ENCODE measurements at places on chromosomes 12 and 14.

DNA sequence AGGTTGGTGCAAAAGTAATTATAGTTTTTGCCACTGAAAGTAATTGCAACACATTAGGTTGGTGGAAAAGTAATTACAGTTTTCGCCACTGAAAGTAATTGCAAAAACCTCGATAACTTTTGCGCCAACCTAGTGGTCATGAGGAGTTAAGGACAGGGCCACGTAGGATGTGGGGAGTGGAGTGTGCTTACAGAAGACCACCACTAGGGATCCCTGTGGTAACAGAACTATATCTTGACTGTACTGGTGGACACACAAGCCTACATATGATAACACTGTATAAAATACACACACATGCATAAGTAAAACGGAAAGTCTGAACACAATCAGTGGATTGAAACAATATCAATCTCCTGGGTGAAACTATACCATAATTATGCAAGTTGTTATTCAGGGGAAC, 187.4 kb upstream of the ABCD2 start:
- DNase-seq, result no peak

- DNase-seq, result no peak
These were observed 397.4 kb upstream of the OR4E1 start for GRCh38 chr14:22071006-22071405.

- DNase-seq, result peak; percentile 41
These were observed 17.7 kb upstream of the ANP32D start for GRCh38 chr12:48454667-48455066.

- no peak for DNase-seq
These were observed 112.3 kb downstream of the NRXN3 start for GRCh38 chr14:78282437-78282836.

DNA sequence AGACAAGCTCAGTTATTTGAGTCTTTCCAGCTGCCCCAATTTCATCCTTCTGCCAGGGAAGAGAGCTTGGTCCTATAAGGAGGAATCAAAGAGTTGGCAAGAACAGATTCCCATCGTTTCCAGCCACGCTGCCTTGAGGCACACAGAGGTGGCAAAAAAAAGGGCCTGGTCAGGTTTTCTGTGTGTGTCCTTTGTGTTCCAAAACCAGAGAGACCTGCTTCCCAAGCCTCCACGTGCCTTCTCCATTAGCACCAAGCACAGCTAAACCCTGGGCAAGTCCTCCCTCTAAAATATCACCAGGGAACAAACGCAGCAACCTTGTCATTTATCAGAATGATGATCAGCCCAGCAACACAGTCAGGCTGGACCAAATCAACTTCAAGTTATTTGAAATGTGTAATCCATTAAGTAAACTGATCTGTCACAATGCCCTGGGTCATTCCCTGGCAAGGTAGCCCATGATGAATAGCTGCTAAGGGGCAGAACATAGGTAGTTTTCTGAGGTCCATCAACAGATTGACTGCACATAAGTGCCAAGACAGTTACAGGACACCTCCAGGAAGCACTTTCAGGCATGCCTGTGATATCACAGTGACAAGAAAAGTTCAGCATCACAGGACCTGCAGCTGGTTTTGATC, 28.6 kb upstream of the C12orf42 start:
- no peak for DNase-seq

GRCh38 chr12:88860851-88861250, 280.6 kb upstream of the KITLG start:
- DNase-seq, result no peak

DNA sequence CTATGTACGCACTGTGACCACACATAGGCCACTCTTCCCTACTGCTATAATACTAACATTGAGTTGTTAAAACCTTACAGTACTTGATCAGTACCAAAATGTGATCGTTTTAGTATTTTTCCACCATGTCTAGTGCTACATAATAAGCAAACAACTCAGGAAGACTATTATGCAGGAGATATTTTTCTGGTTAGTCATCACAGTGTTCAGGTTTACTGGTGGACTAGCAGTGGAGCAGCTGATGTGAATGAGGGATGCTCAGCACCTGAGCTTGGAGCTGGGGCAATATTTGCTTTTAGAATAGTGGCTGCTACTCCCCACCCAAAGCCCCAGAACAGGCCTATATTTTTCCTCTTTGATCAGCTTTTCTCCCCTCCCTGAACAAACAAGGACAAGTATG, 513.1 kb downstream of the KCNH5 start:
- no peak for DNase-seq

DNA sequence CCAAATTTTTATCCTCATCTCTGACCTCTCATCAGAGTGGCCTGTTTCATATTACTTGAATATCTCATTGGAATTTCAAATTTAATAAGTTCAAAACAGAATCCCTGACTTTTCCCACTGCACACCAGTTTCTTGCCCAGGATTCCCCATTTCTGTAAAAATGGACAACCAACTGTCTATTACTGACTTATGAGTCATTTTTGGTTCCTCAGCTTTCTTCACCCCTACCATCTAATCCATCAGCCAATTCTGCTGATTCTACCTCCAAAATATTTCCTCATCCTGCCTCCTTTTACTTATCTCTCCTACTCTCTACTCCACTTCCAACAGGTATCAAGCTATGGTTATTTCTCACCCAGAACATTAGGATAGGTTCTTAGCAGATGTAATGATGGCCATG, 44.2 kb downstream of the TMX1 start:
- no peak for DNase-seq

DNA sequence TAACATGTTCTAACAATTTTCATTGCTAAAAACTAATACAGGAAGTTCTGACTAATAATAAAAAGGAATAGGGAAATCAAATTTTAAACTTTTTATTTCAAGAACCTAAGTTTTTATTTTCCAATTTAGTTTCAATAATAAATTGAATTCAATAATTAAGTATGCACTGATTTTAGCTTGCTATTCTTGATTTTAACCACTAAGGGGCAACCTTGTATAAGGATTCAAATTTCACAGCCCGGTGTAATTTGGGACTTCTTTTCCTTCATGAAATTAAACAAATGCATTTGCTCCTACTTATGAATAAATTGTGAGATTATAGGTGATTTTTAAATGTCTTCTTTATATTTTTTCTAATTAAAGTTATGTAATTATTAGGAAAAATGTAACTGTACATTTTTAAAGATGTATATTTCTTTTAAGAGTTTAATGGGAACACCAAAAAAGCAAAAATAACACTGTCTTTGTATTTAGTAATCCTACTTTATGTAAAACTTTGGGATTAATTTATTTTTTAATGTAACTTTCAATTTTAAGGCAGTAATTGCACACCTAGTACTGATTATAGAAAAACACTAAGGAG, 241.4 kb upstream of the PDZRN4 start:
- DNase-seq, result no peak

DNA sequence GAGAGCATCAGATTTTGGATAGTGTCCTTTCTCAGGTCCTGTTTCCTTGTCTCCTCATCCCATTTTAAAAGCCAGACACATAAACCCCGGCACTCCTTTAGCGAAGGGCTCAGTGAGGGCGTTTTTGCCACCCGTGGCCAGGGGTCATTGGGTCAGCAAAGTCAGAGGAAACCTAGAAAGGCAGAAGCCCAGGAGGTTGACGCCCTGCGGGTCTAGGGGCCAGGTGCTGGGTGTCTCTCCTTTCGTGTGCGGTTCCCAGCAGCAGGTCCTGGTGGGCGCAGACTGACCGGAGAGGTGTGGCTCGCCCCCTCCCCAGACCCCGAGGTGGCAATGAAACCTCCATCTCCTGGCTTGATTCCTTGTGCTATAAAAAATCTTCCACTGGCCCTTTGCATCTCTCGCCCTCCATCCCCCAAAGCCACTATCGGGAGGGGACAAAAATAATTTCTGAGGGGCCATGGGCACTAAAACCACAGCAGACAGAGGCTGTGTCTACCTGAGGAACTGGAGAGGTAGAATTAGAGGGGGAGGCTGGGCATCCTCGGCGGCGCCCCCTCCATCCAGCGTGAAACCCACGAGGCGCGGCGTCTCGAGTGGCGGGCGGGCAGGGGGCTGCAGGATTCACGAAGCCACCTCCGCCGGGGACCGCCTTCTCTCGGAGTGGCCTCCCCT, 858 bp upstream of the FRMD6 start:
- peak; percentile 43 for DNase-seq

GRCh38 chr12:73308079-73308478, 1035.9 kb downstream of the TRHDE start:
- no peak for DNase-seq

- DNase-seq, result no peak
These were observed 7.3 kb downstream of the KRT79 start for GRCh38 chr12:52826611-52827498.

DNA sequence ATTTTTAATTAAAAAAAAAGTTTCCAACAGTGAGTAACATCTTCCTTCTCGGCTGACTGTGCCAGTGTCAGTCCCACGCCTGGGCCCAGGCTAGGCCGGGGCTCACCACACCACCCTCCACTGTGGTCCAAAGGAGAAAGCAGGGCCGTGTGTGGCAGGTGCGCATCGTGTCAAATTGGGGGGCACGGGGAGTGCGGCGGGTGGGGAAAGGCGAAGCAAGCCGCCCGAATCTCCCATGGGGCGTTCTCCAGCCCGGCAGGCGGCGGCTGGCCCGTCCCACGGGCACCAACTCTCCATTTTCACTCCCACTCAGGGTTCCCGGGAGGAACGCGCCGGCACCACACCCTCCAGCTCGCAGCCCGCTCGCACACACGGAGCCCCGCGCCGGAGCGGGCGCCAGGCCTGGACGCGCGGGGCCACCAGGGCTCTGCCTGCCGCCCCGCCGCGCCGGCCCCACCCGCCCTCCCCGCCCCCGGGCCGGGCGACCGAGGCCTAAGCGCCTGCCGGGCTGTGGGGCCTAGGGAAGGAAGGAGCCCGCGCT, 604 bp downstream of the EEA1 start:
- DNase-seq, result peak; percentile 46

DNA sequence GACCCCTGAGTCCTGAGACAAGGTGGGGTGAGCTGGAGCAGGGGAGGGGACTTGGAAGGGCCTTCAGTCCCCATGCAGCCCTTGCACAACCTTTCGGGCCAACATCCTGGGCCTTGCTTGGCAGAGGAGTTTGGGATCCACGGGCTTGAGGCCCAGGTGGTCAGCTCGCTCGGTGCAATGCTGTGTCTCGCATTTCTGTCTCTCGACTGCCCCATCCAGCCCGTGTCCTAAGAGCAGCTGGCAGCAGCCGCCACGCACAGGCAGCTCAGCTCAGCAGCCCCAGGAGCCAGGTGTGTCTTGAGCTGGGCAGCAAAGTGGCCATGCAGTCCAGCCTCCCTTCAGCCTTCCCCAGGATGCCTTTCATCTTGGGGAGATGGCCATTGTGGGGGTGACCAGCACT, 10.8 kb downstream of the PACS2 start:
- no peak for DNase-seq
